ENCODE measurements at places on chromosomes 1 and 21. TPM values are rescaled to one million over a fixed set of nuclear protein-coding genes. Genes with fewer than 3 reads are reported as not detected.

- DNase-seq: no peak
These were observed 125.4 kb downstream of the EDEM3 start for GRCh38 chr1:184629266-184629665.

DNA sequence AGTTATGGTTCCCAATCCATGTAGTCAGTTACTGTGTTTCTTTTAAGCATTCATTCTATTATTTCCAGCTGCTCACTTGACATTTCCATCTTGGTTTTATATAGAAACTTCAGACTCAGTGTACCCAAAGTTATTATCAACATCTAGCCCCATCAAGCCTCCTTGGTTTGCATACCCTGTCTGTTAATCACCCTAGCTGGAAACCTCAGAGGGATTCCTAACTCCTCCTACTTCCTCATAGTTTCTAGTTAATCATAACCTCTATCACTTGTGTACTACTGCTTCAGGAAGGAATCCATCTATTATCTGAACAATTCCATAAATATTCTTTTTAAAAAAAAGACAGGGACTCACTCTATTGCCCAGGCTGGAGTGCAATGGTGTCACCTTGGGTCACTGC is 293.3 kb downstream of the SDCCAG8 start:
- no peak for DNase-seq

- no peak for DNase-seq
These were observed 49.4 kb downstream of the TIAM1 start for GRCh38 chr21:31294691-31295090.

- no peak for DNase-seq
These were observed 24.8 kb downstream of the BATF3 start for GRCh38 chr1:212674872-212675271.

GRCh38 chr1:6805004-6805416 is 19.8 kb downstream of the CAMTA1 start:
- DNase-seq: no peak

DNA sequence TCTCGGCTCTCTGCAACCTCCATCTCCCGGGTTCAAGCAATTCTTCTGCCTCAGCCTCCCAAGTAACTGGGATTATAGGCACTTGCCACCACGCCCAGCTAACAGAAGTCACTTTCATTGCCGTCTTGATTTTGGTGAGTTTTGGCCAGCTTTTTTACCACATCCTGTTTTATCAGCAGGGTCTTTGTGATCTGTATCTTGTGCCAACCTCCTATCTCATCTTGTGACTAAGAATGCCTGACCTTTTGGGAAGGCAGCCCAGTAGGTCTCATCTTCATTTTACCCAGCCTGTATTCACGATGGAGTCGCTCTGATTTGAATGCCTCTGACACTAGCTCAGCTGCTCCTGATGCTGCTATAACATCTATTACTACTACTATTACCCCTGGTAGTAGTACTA is 46.8 kb upstream of the BARHL2 start:
- no peak for DNase-seq

- DNase-seq: no peak
These were observed 222.6 kb downstream of the CAMTA1 start for GRCh38 chr1:7007902-7008301.

- no peak for DNase-seq
These were observed 1237.8 kb downstream of the NCAM2 start for GRCh38 chr21:22235866-22236590.

- no peak for DNase-seq
These were observed 119.8 kb upstream of the SLC25A33 start for GRCh38 chr1:9419369-9420041.

DNA sequence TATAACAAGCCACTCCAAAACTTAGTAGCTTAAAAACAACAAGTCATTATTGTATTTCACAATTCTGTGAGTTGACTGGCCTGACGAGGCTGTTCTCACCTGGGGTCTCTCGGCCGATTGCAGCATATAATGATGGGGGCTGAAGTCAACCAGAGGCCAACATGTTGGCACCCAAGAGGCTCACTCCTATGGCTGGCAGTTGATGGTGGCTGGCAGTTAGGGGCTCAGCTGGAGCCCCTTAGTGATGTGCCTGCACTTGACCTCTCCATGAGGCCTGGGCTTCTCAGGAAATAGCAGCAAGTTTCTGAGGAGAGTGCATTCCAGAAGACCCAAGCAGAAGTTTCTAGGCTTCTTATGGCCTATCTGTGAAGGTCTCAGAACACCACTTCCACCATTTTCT is 459.4 kb downstream of the NPHP4 start:
- no peak for DNase-seq

GRCh38 chr1:217369271-217369981 is 261.5 kb downstream of the GPATCH2 start:
- DNase-seq: no peak

- no peak for DNase-seq
These were observed 126.2 kb downstream of the LACTBL1 start for GRCh38 chr1:22846458-22846857.

DNA sequence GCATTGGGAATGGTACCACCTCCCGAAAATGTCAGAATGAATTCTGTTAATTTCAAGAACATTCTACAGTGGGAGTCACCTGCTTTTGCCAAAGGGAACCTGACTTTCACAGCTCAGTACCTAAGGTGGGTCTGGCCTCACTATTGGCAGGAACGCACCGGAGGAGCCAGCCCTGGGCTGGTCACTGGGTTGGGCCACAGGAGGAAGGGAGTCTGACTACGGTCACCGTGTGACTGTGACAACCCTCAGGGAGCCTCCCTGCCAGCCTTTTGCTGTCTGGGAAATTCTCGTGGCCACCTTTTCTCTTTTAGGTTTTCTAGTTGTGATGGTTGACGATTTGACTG is 2.2 kb downstream of the IL10RB start:
- DNase-seq: no peak

GRCh38 chr1:15975358-15975804 is 520 bp downstream of the ZBTB17 start:
- DNase-seq: no peak

- no peak for DNase-seq
These were observed at the start of gene LY9 for GRCh38 chr1:160795951-160796383. Gene LY9 (plus strand): TSS chr1:160796174. CDS start chr1:160796188, 14 bp downstream.

DNA sequence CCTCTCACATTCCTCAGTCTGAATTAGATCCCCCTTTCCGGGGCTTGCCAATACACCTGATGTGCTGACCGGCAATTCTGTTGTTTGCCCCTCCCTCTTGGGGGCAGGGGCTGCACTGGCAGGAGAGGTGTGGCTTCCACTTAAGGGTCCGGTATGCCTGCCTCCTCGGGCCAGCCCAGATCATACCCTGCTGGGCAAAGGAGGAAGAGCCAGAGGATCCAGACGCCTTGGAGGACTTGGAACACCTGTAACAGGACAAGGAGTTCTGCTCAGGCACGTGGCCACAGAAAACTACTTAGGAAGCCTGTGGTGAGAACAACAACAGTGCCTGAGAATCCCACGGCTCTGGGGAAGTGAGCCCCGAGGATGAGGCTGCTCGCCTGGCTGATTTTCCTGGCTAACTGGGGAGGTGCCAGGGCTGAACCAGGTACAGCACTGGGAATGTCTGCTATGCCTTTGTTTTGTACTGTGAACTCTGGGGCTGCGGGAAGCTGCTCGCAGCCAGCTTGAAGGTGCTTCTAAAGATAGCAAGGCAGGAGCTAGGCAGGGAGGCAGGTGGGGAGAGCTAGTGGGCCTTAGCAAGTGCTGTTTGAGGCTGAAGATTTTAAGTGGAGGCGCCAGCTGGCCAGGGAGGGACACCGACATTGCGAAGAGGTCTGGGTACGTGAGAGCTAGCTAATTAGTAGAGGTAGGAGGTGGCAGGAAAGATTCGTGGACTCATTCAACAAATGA is at the start of gene SMPDL3B:
SMPDL3B (plus strand) TSS at position 183 of the 732 bp plus-strand sequence; CDS start at position 367, 184 bp downstream.
- no peak for DNase-seq

GRCh38 chr1:222627232-222627631 is 9.3 kb downstream of the MIA3 start:
- no peak for DNase-seq

- DNase-seq: no peak
These were observed 21.7 kb upstream of the ADAR start for GRCh38 chr1:154629675-154630073.

GRCh38 chr1:244802041-244802440 is 33.4 kb upstream of the COX20 start:
- no peak for DNase-seq

- no peak for DNase-seq
These were observed 437 bp downstream of the IFNLR1 start for GRCh38 chr1:24186711-24186992.

GRCh38 chr1:116474921-116475849 is 95.6 kb downstream of the CD58 start:
- DNase-seq: no peak

GRCh38 chr1:116763787-116764465 is 9.7 kb downstream of the CD2 start:
- no peak for DNase-seq

- no peak for DNase-seq
These were observed 180.1 kb downstream of the KCNT2 start for GRCh38 chr1:196427976-196428734.

DNA sequence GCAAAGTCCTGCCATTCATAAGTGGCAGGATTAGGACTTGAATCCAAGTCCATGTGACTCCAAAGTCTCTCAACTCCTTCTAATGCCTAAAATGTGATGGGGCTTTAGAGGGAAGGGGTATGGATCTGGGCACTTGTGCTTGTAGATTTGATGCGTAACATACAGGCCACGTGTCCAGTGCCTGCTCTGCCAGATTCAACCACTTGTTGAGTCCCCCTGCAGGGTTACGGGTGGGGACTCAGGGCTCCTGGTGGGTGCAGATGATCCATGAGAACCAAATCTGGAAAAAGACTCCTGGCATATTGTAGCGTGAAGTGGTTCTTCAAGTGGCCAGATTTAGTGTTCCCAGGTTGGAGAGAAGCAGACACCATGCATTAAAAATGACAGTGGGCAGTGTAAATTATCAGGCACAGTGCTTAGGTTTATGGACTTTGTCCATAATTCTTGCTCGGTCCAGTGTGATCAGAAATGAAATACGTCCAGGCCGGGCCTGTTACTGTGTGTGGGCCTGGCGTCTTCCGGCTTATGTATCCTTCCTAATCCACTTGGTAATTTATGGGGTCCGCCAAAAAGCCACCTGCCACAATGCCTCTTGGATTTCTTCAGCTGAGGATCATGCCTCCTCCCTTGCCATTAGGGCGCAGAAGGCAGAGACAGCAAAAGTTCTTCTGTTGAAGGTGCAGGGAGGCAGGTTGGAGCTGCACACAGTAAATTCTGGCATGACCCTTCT is 51.2 kb upstream of the LRP8 start:
- DNase-seq: no peak

DNA sequence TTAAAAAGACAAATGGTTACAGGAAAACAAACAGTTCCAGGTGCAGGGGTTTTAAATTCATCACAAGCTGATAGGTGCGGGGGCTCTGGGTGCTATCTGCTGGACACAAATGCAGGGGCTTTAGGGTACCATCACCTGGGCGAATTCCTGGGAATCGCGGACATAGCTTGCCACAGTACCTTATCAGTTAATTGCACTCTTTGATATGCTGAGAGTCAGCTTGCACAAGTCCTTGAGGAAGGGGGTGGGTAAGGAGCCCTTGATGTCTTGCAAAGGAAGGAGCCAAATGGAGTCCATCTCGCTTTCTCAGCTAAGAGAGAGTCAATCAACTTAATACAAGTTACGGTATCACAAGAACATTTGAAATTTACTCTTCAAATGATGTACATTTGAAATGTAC is 25.4 kb upstream of the TMEM54 start:
- no peak for DNase-seq

DNA sequence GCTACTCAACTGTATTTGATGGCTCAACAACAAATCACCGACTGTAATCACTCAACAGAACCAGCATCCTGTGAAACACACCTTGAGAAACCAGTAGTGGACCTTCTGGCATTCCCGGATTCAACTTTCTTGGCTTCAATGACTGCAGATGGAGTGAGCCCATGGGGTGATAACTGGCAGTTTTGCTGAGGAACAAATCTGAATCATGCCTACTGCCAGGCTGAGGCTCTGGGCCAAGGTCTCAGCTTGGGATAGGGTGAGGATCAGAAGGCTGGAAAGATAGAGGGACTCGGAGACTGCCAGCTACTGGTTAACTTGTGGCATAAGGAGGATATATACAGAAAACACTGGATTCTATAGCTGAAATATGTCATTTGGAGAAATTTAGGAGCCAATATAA is 63.5 kb upstream of the DIRAS3 start:
- DNase-seq: no peak

- no peak for DNase-seq
These were observed 178.5 kb downstream of the RHOU start for GRCh38 chr1:228913626-228914414.

- DNase-seq: no peak
These were observed 13.8 kb downstream of the MIER1 start for GRCh38 chr1:66938613-66939012.

- DNase-seq: no peak
These were observed 104.6 kb downstream of the ZSCAN20 start for GRCh38 chr1:33576821-33577599.

- DNase-seq: no peak
These were observed 42.2 kb upstream of the LYST start for GRCh38 chr1:235908742-235909520.

- no peak for DNase-seq
These were observed 1.9 kb downstream of the KRTAP10-5 start for GRCh38 chr21:44578371-44579055.

DNA sequence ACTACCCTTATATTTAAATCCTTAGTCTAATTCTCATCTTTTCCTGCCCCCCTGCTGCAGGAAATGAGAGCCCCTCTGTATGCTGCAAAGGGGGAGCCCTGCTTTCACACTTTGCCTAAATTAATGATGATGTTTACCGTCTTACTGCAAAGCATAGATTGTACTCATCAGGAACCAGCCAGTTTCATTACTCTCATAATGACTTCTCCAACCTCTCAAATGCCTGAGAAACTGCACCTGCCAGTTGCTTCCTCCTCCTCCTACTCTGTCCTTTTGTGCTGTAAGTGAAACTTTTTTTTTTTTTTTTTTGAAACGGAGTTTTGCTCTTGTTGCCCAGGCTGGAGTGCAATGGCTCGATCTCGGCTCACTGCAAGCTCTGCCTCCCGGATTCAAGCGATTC is 101.7 kb downstream of the ADSS2 start:
- no peak for DNase-seq

GRCh38 chr1:20574686-20575540 is 14.0 kb upstream of the CDA start:
- DNase-seq: no peak

GRCh38 chr1:3679098-3679555 is 26.8 kb downstream of the TP73 start:
- DNase-seq: no peak

- no peak for DNase-seq
These were observed 119.2 kb downstream of the SYF2 start for GRCh38 chr1:25113086-25113485.

Gene HPCA
- not detected for total RNA-seq

Gene OR2T29
- total RNA-seq: not detected

Gene ERG
- total RNA-seq: 17.1 TPM

Gene NR1I3
- not detected for total RNA-seq

Gene ICOSLG
- 2.7 TPM for total RNA-seq

Gene RBM11
- total RNA-seq: 0.85 TPM

Gene CASQ2
- 75.2 TPM for total RNA-seq

Gene AK5
- 6.5 TPM for total RNA-seq

Gene ZNF683
- not detected for total RNA-seq

Gene DIRAS3
- total RNA-seq: 3.0 TPM

Gene SYNC
- 22.4 TPM for total RNA-seq

Gene TCHHL1
- not detected for total RNA-seq

Gene DENND2C
- total RNA-seq: 8.8 TPM

Gene RAP1GAP
- total RNA-seq: 4.0 TPM

Gene UBL4B
- total RNA-seq: not detected

Gene CTTNBP2NL
- total RNA-seq: 19.9 TPM

Gene CNKSR1
- 5.3 TPM for total RNA-seq

Gene CHIA
- total RNA-seq: not detected

Data from urinary bladder (tissue), 4 donors.